Activated CD4-positive, alpha-beta T cell treated with anti-CD3 and anti-CD28 coated beads, Interleukin-10, Interleukin-2, amounts not matched to agents 100 ng/mL and 50 ng/mL, durations not matched to agents 16 hours and 8 hours (primary cell): ENCODE measurements at places on chromosomes 6 and 20.

- peak; percentile 86 for DNase-seq
Observed at GRCh38 chr20:5056801-5057599, 55.7 kb upstream of the SLC23A2 start.

- DNase-seq, result no peak
Observed at GRCh38 chr20:3738111-3739053, 5.9 kb downstream of the HSPA12B start.

- DNase-seq, result no peak
Observed at GRCh38 chr6:23526526-23526925, 599.5 kb upstream of the NRSN1 start.

- DNase-seq, result no peak
Observed at GRCh38 chr6:131173680-131174079, 38.4 kb downstream of the AKAP7 start.

DNA sequence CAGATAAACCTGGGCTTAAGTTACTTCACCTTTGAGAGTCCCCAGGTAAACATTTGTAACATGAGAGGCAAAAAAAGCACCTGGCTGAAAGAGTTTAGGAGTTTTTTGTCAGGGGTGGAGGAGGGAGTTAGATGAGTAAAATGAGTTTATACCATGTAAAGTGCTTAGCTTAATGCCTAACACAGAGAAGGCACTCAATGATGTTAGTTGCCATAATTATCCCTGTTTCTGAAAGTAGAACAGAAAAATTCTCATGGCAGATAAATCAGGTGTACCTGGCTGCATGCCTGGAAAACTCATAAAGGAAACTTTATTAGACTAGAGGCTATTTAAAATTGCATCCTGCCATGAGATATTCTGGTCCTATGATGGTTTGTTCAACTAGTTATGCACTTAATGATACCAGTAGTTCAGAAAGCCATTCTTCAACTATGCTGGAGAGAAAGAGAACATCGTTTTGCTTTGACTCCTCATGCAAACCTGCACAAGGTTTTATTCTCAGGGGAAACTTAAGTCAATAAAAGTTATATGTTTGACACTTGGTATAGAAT, 40.4 kb downstream of the FBXO5 start:
- no peak for DNase-seq
